Activated gamma-delta T cell treated with anti-CD3 and anti-CD28 coated beads, Interleukin-2, amount 50 U/mL, for 16 hours (primary cell): ENCODE measurements at places on chromosomes 1 and 21.

DNA sequence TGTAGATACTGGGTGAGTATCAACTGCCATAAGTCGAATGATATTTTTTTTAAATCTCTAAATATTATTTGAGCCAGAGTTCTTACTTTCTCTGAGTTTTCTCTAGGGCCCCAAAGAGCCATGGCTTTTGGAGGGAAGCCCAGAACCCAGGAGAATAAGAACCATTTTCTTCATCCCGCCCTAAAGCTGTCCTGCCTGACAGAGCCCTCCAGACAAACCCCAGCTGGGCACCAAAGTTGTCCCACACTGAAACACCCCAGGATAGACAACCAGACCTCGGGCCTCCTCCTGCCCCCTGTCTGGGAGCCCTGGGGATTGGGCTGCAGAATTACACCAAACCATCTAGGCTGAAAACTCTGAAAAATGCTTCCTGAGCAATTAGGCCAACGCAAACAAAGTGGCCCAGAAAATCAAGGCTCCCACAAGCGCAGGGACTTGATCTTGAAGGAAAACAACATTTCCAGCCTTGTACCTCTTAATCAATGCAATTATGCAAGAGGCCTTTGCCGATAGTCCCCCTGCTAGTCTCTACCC, 113.1 kb downstream of the RRAGC start:
- no peak for DNase-seq

GRCh38 chr1:156513185-156513584, 12.6 kb upstream of the MEF2D start:
- no peak for DNase-seq

- no peak for DNase-seq
Observed at GRCh38 chr1:160981584-160982411, 27.2 kb upstream of the ITLN2 start.

DNA sequence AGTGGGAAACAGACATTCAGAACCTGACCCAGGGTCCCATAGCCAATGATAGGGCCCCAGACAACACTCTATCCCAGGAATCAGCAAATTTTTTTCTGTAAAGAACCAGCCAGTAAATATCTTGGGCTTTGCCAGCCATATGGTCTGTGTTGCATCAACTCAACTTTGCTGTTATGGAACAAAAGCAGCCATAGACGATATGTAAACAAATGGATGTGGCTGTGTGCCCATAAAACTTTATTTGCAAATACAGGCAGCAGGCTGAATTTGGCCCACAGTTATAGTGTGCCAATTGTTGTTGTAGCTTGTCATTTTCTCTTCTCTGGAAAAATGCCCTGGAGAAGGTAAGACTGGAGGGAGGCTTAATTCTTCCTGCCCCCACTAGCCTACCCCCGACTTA, 431.1 kb upstream of the VAMP3 start:
- DNase-seq: no peak

- no peak for DNase-seq
Observed at GRCh38 chr21:31885146-31885545, 12.3 kb downstream of the HUNK start.

DNA sequence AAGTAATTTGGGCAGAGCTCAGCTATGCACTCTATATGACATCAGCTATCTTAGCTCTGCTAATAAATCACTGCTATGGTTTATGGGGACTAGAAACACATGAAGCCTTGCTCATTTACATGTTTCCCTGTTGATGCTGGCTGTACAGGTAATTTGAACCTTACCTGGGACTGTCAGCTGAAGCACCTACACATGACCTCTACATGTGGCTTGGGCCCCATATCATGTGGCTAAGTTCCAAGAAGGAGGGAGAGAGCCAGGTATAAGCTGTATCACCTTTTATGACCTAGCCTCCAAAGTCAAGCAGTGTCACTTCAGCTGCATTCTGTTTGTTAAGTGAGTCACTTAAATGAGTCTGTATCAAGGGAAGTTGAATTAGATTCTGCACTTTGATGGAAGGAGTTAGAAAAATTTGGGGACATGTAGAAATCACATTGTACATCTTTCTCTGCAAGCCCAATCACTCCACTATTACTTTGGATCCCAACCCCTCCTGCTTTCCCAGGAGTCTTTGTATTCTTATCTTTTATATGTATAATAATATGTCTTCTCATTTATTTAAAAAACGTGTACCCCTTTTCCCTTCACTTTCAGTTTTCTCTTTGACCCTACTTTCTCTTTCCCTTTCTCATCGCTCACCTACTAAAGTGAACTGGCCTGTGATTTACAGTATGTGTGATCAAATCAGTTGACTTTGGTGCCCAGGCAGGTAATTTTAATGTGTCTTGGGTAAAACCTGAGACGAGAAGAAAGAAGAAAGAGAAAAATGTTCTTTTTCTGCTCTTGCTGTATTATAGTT, 53.4 kb upstream of the PRKACB start:
- no peak for DNase-seq

DNA sequence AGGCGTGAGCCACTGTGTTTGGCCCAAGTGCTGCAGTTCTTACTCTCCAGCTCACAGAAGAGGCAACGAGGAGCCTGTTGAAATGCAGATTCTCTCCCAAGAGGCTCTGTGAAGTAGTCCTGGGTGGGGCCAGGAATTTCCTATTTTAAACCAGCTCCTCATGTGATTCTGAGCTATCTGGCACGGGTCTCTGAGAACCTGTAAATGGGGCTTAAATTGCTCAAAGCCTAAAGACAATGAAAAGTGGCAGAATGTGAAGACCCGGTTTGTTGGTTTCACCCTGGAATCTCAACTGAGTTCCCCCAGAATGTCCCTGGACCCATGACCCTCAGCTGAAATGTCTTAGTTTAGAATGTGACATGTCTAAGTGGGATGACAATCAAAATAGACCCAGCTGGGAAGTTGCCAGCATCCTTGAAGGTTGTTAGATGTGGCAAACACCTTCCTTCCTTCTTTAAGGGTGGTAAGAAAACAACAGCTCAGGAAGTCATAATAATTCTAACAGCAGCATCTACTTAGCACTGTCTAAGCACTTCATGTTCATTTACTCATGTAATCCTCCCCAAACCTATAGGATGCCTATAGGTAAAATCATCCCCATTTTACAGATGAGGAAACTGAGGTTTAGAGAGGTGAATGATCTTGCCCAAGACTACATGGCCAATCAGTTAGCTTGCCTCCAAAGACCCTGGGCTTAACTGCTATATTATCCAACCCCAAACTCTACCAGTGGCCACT, 20.9 kb upstream of the ATP5PO start:
- DNase-seq: peak; percentile 46

DNA sequence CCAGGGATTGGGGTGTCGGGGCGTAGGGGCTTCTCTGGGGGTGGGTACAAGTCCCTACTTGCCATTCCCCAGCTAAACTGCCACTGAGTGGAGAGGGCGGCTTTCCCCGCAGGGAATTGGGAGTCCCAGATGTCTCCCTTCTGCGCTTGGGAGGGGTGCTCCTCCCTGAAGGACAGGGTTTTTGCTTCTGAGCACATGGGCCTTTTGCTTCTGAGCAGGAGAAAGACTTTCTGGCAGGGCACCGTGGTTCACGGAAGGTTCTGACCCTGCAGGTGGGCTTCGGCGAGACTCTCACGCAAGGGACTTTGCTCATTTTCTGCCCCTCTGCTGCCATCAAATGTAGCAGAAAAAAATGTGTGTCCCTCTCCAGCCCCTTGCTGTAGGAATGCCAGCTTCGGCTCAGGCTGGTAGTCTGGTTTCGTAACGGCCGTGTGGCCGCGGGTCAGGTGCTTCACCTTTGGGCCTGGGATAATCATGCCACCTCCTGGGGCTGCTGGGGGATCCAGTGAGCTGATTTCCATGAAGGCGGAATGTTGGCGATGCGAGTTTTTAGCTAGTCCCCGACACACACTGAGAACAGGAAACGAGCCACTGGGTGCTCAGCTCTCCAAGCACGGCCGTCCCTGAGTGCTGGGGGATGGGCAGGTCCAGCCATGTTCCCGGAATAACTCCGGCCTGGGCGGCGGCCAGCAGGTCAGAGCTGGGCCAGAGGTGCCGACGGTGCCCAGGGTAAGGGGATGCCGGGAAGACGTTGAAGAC, 364.0 kb downstream of the CAMTA1 start:
- DNase-seq: no peak

GRCh38 chr1:1439546-1440261, 4.2 kb downstream of the VWA1 start:
- DNase-seq: no peak

DNA sequence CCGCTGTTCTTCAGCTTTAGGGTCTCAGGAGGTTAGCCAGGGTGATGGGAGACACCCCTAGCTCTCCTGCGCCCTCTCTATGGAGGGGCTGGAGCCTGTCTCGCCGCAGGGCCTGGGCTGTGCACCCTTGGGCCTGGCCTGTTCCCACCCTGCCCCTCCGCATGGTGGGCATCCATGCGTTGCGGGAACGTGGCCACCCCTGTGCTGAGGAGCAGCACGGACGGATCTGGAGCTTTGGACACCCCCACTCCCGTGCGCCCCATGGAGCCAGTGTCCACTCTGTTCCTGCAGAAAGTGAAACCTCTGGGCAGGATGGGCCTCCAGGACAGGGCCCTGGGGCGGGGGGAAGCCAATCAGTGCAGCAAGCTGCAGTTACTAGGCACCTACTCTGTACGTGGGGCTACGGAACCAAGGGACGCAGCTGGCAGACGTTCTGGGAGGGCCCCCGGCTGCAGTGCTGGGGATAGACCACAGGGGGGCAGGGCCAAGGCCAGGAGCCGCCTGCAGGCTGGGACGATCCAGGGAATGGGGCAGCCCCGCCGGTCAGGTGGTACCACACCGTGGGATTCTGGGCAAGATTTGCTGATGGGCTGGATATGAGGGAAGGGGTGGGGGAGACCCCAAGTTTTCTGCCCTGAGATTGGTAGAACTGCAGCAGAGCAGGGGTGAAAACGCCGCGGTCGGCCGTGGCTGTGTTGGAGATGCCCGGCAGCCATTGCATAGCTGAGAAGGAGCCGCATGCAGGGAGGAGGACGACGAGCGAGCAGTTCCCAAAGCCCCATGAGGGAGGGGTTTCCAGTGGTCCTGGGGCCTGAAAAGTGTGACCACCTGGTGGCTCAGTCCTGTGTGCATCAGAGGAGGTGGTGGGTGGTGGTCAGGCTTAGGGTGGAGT, 43.3 kb downstream of the TP73 start:
- no peak for DNase-seq

GRCh38 chr1:196516373-196516772, 91.9 kb downstream of the KCNT2 start:
- DNase-seq: no peak

- DNase-seq: no peak
Observed at GRCh38 chr1:79193211-79194079, 186.9 kb upstream of the ADGRL4 start.

- DNase-seq: no peak
Observed at GRCh38 chr1:113904293-113904673, 316 bp downstream of the AP4B1 start.
